Amniotic stem cell (primary cell): ENCODE measurements at places on chromosomes 12 and 14.

GRCh38 chr14:99239661-99240092, 32.3 kb downstream of the BCL11B start:
- no peak for DNase-seq

GRCh38 chr14:79229383-79229909, 981.9 kb downstream of the DIO2 start:
- no peak for DNase-seq

- DNase-seq, result no peak
Observed at GRCh38 chr12:54853933-54854538, at the start of gene MUCL1. Gene MUCL1 (plus strand): TSS chr12:54854516. CDS start chr12:54854583, 67 bp downstream.

DNA sequence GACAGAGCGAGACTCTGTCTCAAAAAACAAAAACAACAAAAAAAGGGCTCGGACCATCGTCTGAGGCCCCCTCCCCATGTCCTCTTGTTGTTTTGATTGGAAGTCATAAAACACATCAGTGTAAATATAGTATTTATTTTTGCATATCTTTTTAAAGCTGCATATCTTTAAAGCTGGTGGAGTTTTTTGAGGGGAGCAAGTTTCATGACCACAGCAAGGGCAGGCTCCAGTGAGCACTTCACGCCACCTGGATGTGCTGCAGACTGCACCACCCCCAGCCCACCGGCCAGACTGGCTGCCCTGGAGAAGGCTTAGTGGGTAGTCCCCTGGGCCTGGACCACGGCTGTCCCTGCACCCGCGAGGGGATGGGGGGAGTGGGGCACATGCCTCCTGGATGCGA, 11.9 kb upstream of the BCL7A start:
- DNase-seq, result no peak

GRCh38 chr14:103548463-103549351, 13.8 kb downstream of the BAG5 start:
- no peak for DNase-seq

- DNase-seq, result no peak
Observed at GRCh38 chr12:118424884-118425283, 48.5 kb downstream of the SUDS3 start.

- no peak for DNase-seq
Observed at GRCh38 chr14:105039458-105040205, 18.7 kb upstream of the CDCA4 start.

- no peak for DNase-seq
Observed at GRCh38 chr14:53108292-53109104, 44.6 kb downstream of the DDHD1 start.

- no peak for DNase-seq
Observed at GRCh38 chr14:65922142-65922541, 509.6 kb downstream of the FUT8 start.

DNA sequence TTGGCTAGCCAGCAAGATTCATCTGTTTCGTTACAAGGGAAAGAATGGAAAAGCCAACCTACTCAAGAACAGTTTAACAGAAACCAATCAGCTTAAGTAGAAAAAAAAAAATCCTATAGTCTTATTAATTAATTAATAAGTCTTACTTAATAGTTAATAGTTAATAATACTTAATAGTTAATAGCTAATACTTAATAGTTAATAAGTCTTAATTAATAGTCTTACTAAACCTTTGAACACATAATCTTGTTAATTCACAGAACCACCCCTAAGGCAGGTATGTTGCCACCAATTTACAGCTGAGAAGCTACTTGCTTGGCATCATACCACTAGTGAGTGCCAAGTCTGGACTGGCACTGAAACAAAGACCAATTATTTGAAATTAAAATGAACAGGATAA, 19.9 kb downstream of the MFAP5 start:
- no peak for DNase-seq

DNA sequence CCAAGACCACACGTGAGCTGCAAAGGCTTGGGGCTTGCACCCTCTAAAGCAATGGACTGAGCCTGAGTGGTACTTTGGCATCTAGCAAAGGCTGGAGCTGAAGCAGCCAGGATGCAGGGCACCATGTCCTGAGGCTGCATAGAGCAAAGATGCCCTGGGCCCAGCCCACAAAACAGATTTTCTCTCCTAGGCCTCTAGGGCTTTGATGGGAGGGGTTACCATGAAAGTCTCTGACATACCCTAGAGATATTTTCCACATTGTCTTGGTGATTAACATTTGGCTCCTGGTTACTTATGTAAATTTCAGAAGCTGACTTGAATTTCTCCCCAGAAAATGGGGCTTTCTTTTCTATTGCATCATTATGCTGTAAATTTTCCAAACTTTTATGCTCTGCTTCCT, 438.3 kb downstream of the SLC16A7 start:
- DNase-seq, result no peak

GRCh38 chr12:42862055-42862454, 272.5 kb upstream of the PRICKLE1 start:
- no peak for DNase-seq

- DNase-seq, result no peak
Observed at GRCh38 chr14:102182936-102183619, 43.4 kb downstream of the WDR20 start.

DNA sequence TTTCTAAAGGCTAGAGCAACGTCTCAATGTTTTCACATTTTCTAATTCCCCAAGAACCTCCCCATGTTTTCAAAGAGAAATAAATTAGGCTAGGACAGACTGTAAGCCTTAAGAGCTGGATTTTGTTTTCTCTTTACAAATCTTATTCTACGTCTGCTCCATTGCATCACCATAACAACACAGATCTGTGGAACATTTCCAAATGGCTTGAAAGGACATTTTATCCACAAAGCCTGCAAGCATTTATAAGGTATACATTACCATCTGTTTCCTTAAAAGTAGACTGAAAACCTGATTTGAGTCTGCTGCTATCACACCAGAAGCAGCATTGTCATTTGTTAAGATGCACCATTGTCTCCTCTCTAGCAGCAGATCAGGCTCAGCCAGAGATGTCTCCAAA, 115.3 kb upstream of the PLEKHA5 start:
- no peak for DNase-seq

DNA sequence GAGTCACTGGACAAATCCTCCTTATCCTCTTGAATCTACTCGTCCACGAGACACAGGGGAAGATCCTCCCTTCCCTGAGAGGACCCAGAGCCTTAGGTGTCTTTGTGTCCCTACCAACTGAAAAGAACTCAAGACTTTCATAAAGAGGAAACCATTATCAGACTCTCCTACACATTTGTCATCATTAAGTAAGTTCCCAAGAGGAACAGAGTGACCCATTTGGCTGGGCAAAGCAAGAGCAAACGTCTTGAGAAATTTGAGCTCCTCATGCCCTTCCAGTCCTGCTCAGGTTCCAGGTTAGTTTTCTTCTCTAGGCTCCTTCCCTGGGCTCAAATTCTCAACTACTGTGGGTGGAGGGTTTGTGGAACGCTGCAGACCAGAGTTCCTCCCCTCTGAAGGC, 5.7 kb downstream of the MLF2 start:
- no peak for DNase-seq
